Ureter (tissue), 1 donor: ENCODE measurements at places on chromosomes 2 and 18.
A peak's percentile ranks its signal among the peaks of the same experiment; 100 is the strongest.

GRCh38 chr18:3742541-3742940 is 292.6 kb downstream of the TGIF1 start:
- no peak for DNase-seq

DNA sequence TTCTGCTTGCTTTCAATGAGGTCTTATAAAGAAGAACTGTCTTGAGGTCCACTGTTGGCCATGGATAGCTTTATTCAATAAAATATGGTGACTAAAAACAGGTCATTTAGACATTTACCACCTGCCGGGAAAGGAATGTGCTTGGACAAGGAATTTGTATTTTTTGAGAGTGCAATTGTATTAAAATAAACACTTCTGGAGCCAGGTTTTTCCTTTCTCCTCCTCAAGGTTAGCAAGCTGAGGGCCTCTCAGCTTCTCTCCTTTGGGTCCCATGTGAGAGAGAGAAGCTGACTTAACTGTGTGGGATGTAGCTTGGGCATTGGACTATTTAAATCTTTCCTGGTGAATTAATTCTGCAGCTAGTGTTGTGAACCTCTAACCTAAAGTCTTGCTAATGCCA is 321.0 kb downstream of the MEIS1 start:
- no peak for DNase-seq

GRCh38 chr2:153519257-153519875 is 40.8 kb upstream of the RPRM start:
- DNase-seq, result no peak

GRCh38 chr2:185583058-185583816 is 155.4 kb upstream of the FSIP2 start:
- no peak for DNase-seq

GRCh38 chr2:102487761-102488462 is 14.9 kb downstream of the SLC9A4 start:
- peak; percentile 80 for DNase-seq

DNA sequence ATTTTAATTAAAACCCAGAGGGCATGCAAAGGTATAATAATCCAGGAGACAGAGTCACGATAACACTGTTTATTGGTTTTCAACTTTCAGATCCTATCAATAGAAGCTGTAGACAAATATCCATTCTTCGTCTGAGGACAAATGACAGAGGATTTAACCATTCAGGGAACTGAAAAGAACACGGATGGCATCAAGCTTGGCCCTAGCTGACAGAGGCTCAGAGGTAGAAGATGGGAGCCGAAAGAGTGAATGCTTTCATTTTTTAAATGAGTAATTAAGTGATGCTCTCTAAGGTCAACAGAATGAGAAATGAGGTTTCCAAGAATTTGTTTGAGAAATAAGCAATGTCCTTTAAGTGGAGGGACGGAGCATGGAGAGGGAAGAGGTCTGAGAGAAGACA is 62.1 kb downstream of the BCL2 start:
- DNase-seq, result no peak

DNA sequence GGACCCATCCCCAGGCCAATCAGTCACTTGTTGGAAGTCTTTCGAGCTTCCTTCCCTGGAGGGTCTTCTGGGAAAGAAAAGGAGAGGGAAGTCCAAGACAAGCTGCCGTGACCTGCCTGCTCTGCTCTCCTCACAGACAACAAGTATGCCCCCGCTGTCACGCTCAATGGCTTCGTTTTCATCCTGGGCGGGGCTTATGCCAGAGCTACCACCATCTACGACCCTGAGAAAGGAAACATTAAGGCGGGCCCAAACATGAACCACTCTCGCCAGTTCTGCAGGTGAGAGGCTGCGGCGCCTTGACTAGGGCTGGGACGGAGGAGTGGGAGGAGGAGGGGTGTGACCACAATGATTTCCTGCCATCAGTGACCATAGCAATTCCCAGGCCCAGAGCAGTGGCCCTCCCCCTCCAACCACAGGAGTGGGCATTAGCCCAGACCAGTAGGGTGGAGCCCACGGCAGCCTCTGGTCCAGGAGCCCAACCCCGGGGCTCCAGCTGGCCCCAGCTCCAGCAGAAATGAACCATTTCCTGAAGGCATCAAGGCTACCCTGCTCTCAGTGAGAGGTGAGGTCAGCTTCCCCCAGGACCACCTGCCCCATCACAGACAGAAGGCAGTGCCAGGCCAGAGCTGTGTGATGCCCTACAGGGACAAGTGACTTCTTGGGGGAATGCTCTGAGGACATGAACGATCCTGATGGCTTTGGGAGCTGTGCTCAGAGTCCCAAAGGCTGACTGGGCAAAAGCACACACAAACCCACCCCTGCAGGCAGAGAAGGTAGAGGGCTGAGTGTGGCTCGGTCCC is 223.1 kb downstream of the ATAD2B start:
- DNase-seq, result peak; percentile 47

GRCh38 chr2:2331881-2332280 is 806 bp upstream of the MYT1L start:
- DNase-seq, result no peak

DNA sequence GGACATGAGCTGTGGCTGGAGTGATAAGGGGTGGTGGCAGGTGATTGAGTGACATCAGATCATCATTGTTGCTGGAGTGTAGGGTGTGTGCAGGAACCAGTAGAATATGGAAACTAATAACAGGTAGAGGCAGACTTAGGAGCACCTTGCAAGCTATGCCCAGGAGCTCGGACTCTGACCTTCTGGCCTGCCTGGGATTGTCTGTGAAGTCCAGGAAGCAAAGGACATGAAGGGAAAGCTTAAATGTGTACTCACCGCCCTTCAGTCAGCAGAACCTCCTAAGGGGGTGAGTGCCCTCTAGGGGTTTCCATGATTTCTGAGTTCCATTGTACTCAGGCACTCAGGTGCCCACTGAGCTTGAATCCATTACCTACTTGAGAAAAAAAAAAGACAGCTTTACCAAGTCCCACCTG is 104.2 kb downstream of the CRIM1 start:
- no peak for DNase-seq

GRCh38 chr2:95343429-95344214 is 46.5 kb downstream of the KCNIP3 start:
- no peak for DNase-seq

DNA sequence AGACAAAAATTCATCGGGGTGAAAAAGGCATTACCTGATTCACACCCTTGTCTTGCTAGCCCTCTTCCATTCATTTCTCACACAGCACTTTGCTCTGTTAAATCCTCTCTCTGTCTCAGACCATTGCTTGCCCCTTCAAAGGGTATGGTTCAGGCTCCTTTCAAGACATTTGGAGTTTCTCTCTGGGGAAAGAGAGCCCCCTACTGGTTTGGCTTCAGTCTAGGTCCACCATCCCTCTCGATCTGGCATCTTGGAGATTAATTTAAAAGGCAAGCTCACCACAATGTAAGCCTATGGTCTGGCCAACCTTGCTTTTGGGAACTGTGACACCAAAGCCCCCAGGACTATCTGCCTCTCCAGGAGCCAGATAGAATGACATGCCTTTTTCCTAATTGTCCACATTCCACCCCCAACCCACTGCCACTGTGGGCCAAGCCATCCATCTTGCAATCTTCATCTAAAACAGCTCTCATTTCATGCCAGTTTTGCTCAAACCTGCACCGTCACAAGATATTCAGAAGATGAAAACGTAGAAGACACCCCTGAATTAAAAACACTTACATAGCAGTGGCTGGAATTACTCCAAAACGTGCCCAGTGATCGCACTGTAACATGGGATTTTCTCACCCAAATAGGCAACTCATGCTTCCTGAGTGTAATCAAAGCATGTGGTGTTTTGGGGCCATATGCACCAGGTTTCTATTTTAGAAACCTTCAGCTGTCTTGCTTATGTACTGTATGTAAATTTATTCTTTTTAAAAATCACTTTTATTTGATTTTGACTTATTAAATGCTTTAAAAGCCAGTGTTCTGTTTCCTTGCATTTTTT is 93.9 kb downstream of the FARSB start:
- peak; percentile 54 for DNase-seq

GRCh38 chr2:167506395-167506794 is 618.1 kb downstream of the XIRP2 start:
- no peak for DNase-seq

GRCh38 chr18:46161703-46162396 is 57.7 kb downstream of the HAUS1 start:
- DNase-seq, result no peak

GRCh38 chr2:816278-816677 is 134.4 kb upstream of the SNTG2 start:
- no peak for DNase-seq

- DNase-seq, result no peak
Observed at GRCh38 chr18:48375150-48375800, 33.9 kb downstream of the ZBTB7C start.

DNA sequence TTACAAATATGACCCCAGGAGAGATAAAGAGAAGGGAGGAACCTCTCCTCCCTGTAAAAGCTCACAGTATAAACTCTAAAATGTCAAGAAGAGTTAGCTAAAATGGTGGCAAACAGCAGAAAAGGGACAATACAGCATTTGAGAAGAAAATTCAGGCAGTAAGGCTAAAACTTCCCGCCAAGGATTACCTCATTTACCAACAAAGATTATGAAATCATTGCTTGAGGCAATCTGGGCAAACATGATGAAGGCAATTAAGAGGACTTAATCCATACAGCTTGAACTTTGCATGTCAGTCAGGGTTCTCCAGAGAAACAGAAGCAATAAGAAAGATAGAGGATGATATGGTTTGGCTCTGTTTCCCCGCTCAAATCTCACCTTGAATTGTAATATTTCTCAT is 81.4 kb downstream of the CMPK2 start:
- no peak for DNase-seq

GRCh38 chr2:28855193-28855592 is 14.9 kb downstream of the TRMT61B start:
- DNase-seq, result no peak

DNA sequence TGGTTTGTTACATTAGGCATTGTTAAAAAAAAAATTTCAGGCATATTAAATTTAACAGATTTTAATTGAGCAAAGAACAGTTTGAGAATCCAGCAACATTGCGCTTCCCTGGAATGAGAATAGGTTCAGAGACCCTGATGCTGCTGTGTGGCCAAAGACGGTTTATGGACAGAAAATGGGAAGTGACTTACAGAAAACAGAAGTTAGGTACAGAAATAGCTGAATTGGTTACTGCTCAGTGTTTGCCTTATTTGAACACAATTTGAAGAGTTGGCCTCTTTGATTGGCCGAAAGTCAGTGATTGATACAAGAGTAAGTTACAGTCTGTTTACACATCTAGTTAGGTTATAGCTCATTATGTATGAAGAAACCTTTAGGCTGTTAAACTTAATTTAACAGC is 6.0 kb upstream of the NEDD4L start:
- no peak for DNase-seq

DNA sequence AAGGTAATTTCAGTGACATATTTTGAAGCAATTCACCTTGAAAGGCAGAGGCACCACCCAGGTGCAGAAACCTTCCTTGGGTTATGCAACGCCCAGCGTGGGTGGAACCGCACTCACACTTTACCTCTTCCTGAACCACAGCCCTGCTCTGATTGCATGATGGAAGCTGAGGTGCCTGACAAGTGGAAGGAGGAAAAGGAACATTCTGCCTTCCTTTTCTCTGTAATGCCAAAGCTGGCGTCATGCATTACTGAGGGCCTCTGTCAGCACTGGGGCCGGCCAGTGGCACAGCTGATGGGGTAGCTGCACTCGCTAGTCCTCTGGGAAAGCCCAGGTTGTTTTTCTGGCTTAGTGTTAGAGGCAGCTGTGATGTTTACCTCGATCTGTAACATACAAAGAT is 266.5 kb downstream of the NEDD4L start:
- peak; percentile 84 for DNase-seq

GRCh38 chr2:26001743-26002351 is 19.6 kb upstream of the KIF3C start:
- DNase-seq, result peak; percentile 76
